ENCODE measurements at places on chromosomes 16 and 17. TPM values are rescaled to one million over a fixed set of nuclear protein-coding genes. Genes with fewer than 3 reads are reported as not detected.

Gene CCL14
- total RNA-seq, result not detected

- H3K27me3 ChIP-seq, result no peaks in the 10 kb centered on the region
- H3K27ac ChIP-seq, result peak overlapping the region; percentile 97
- no peak for DNase-seq
- no peaks in the 10 kb centered on the region for H3K36me3 ChIP-seq
- peak overlapping the region; percentile 92 for H3K4me3 ChIP-seq
Measured at GRCh38 chr17:45050481-45051059, 862 bp downstream of the DCAKD start.

- DNase-seq, result peak; percentile 89
- no peaks in the 10 kb centered on the region for H3K36me3 ChIP-seq
- H3K27ac ChIP-seq, result peak overlapping the region; percentile 90
Measured at GRCh38 chr17:40111221-40112128, 10.3 kb upstream of the MSL1 start.

DNA sequence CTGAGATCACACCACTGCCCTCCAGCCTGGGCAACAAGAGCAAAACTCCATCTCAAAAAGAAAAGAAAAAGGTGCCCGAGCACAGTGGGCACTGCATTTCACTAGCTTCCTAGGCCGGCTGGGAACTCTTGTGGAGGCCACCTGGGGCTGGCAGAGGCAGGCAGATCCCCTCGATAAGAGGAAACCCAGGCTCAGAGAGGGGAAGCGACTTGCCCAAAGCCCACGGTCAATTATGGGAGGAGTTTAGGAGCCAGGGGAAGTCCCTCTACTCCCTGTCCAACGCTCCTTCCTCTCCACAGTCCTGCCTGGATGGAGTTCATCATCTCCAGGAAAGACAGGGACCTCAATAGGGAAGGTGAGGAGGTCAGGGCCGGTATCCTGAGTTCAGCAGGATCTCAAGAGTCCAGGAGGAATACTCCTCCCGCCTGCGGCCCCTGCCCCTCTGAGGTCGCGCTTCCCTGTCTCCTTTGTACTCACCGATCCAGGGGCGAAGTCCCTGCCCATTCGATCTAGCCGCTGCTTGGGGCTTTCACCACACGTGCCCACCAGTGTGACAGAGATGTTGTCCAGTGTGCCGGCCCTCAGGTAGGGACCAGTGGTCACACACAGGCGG is 841 bp downstream of the ALOXE3 start:
- H3K4me3 ChIP-seq, result peak overlapping the region; percentile 85
- peaks cover 3% of the 10 kb centered on the region for H3K4me1 ChIP-seq
- DNase-seq, result no peak
- H3K27ac ChIP-seq, result no peak overlapping the region

GRCh38 chr17:2929881-2930533 is 133.4 kb downstream of the OR1D5 start:
- H3K27ac ChIP-seq, result 0 out of 2 replicates have a peak overlapping the region, but pooled peaks have one; percentile 58
- H3K4me1 ChIP-seq, result peaks cover 41% of the 10 kb centered on the region
- peaks cover 20% of the 10 kb centered on the region for H3K36me3 ChIP-seq
- no peak overlapping the region for H3K4me3 ChIP-seq
- H3K27me3 ChIP-seq, result no peaks in the 10 kb centered on the region

DNA sequence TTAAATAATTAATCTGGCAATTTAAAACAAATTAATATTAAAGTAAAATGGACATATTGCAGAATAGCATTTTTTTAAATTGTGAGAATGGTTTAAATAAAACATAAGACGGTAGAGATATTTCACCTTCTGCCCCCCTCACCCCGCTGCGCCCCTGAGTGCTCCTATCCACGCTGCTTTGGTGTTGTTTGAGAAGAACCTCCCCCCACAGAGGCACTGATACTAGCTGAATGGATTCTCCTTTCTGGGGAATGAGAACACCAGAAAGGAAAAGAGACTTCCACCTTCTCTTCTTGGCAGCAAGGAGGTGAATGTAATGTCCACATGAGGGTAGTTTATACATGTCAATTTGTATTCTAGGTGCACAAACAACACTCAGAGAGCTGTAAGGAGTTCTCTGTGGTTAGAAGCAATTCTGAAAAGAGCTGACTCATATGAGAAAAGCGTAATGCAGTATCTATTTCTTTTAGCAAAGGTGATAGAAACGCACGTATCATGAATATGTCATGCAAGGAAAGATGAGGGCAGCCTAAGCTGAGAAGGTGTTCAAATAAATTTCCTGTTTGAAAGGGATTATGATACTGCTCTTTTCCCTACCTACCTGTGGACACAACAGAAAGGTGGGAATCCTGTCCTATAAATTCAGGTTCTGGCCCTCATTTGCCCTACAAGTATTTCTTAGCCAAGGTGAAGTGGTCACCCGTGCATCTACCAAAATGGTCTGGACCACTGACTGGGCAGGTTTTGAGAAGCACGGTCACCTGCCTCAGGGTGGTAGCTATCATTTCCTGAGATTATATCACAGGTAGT is 126.9 kb downstream of the PARN start:
- H3K36me3 ChIP-seq, result no peaks in the 10 kb centered on the region
- H3K27me3 ChIP-seq, result no peaks in the 10 kb centered on the region
- peaks cover 47% of the 10 kb centered on the region for H3K4me1 ChIP-seq
- no peak overlapping the region for H3K4me3 ChIP-seq

GRCh38 chr17:50056217-50056960 is 479 bp downstream of the ITGA3 start:
- H3K4me1 ChIP-seq, result peaks cover 51% of the 10 kb centered on the region
- H3K4me3 ChIP-seq, result peak overlapping the region; percentile 89
- peak; percentile 89 for DNase-seq
- H3K27ac ChIP-seq, result no peak overlapping the region
- H3K27me3 ChIP-seq, result peaks cover 22% of the 10 kb centered on the region
- no peaks in the 10 kb centered on the region for H3K36me3 ChIP-seq

DNA sequence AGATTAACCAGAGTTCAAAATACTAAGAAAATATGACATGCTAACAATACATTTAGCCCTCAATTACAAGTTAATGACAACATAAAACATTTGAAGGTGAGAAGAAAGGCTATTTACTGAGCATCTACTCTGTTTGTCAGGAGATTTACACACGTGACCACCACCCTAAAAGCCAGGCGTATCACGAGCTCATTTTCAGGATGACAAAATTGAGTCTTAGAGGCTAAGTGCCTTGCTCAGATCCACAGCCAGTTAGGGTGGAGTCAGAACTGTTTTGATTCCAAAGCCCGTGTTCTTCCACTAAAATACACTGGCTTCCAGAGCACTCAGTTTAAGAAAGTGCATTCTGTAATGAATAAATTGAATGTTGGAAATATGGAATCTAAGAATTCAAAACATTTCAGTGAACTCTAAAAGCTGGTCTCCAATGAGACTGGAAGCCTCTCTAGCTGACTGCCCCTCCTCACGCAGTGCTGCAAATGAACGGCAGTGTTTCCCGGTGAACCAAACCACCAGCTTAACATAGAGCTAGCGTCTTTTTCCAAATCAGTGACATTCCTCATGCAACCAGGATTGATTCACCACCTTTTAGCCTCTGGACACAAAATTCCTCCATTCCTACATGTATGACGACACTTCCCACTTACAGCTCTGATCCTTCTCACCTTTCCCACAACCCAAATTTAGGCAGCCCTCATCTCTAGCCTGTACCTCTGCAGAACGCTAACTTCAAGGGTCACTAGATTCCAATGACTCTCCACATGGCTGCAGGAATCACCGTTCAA is 5.9 kb downstream of the ZDHHC7 start:
- no peak overlapping the region for H3K4me3 ChIP-seq
- peak overlapping the region; percentile 30 for H3K27ac ChIP-seq
- H3K4me1 ChIP-seq, result peaks cover 39% of the 10 kb centered on the region
- no peaks in the 10 kb centered on the region for H3K36me3 ChIP-seq
- no peaks in the 10 kb centered on the region for H3K27me3 ChIP-seq

All from WTC11 (cell line).